Activated CD4-positive, alpha-beta T cell treated with anti-CD3 and anti-CD28 coated beads, Interleukin-2, amount 10 ng/mL, durations not matched to agents 24 days and 14 days (primary cell): ENCODE measurements at places on chromosomes 1 and 21. TPM values are rescaled to one million over a fixed set of nuclear protein-coding genes. Genes with fewer than 3 reads are reported as not detected.

The MEAF6 gene
- 94.4 and 95.6 TPM in 2 replicates for total RNA-seq

GRCh38 chr1:15958793-15959192, 17.1 kb downstream of the ZBTB17 start:
- no peak for DNase-seq

The DDX20 gene
- 18.7 and 24.2 TPM in 2 replicates for total RNA-seq

DNA sequence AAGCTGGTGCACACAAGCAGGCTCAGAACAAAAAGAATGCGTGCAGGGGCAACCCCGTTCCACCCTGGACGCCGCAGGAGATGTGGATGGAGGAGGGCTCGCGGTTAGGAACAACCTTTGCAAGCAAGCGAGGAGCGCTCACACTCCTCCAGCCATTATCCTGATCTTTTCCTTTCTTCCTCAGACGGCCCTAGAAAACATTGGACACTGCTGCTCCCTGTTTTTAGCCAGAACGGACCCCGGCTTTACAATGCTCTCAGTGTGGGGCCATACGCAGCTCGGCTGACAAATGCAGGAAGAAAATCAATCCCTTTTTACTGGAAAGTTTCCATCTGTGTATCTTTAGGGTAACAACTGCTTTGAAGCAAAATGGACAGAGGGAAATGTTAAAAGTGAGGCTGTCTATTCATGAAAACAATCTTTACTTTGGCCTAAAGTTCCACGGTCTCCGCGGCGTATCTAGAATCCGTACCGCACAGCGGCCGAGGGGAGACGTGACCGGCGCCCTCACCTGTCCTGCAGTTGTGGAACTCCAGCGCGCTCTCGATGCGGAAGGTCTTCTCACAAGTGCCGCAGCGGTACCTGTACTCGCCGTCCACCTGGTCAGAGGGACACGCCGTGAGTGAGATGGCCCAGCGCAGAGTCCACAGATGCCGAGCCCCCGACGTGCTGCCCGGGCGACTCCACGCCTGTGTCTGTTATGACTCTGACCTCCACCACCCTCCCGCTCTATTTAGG, 44.0 kb downstream of the PRDM15 start:
- no peak for DNase-seq

The ATP5IF1 gene
- total RNA-seq: 139 and 142 TPM in 2 replicates
